ENCODE measurements at places on chromosomes 5 and 9. TPM values are rescaled to one million over a fixed set of nuclear protein-coding genes. Genes with fewer than 3 reads are reported as not detected.
A peak's percentile ranks its signal among the peaks of the same experiment; 100 is the strongest.

DNA sequence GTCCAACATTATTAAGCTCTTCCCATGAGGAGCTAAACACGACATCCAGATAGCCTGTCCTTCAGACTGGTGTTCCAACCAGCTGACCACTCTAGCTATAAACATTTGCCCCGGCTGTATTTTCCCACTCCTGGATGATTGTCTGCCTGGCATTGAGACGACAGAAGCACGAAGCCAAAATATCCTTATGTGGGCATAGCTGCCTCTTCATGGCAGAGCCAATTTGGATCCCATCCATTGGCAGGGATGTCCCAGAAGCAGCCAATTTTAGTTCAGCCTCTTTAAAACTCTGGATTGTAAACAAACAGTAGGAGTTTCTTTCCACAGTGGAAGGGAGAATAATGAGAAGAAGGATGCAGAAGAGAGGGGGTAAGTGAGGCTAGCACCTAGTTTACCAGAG, 507.6 kb downstream of the CETN3 start:
- no peaks in the 10 kb centered on the region for H3K36me3 ChIP-seq
- H3K27ac ChIP-seq: no peak overlapping the region
- no peaks in the 10 kb centered on the region for H3K4me1 ChIP-seq
- H3K27me3 ChIP-seq: no peaks in the 10 kb centered on the region
- H3K4me3 ChIP-seq: no peak overlapping the region
- DNase-seq: no peak

GRCh38 chr9:127612939-127613582, 984 bp downstream of the STXBP1 start:
- peaks cover 37% of the 10 kb centered on the region for H3K27me3 ChIP-seq
- DNase-seq: peak; percentile 24
- no peaks in the 10 kb centered on the region for H3K36me3 ChIP-seq
- peaks cover 21% of the 10 kb centered on the region for H3K4me1 ChIP-seq

DNA sequence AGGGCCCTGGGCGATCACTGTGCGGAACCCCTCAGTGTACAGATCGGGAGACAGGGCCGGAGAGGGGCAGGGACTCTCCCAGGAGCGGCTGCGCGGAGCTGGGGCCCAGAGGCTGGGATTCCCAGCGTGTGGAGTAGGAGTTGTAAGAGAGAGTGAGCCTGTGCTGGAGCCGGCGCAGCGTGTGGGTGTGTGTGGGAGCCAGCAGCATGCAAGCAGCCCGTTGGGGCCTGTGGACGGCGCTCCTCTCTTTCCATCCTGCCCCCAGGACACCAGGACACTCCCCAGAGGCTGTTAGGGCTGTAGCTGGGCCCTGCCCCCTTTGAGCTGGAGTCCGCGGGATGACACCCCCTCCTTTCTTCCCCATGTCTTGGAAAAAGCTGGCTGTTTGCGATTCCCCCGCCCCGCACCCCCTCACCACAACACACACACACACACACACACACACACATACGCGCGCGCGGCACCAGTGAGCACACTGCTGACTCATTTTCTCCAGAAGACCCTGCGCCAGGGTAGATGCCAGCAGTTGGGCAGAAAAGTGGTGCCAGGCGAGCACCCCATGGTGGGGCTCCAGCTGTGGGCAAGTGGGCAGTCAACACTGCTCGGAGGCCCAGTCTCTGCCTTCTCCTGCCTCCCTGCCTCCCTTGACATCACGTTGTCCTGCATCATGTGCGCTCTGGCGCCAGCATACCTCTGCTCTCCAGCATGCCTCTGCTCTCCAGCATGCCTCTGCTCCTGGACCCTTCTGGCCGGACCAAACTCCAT, 1.5 kb downstream of the COL27A1 start:
- peaks cover 21% of the 10 kb centered on the region for H3K4me1 ChIP-seq
- peak overlapping the region; percentile 81 for H3K4me3 ChIP-seq
- no peaks in the 10 kb centered on the region for H3K36me3 ChIP-seq
- H3K27me3 ChIP-seq: peaks cover 40% of the 10 kb centered on the region

The KCNN2 gene
- total RNA-seq: not detected

The PCDHB6 gene
- total RNA-seq: not detected

The ELAVL2 gene
- total RNA-seq: not detected

The DMRT2 gene
- total RNA-seq: not detected

The CAMK4 gene
- 5.1 TPM for total RNA-seq
